ENCODE measurements at places on chromosomes 13 and 19. TPM values are rescaled to one million over a fixed set of nuclear protein-coding genes. Genes with fewer than 3 reads are reported as not detected.

Gene GADD45B
- total RNA-seq: 32.5 TPM

Gene FPR1
- total RNA-seq: not detected

Gene FGF14
- total RNA-seq: 7.8 TPM

Gene ZNF471
- 9.2 TPM for total RNA-seq

Gene ZNF383
- total RNA-seq: 9.4 TPM

Gene NKPD1
- total RNA-seq: 0.26 TPM

Gene ZNF730
- total RNA-seq: 1.0 TPM

Gene MAMSTR
- total RNA-seq: 0.99 TPM

DNA sequence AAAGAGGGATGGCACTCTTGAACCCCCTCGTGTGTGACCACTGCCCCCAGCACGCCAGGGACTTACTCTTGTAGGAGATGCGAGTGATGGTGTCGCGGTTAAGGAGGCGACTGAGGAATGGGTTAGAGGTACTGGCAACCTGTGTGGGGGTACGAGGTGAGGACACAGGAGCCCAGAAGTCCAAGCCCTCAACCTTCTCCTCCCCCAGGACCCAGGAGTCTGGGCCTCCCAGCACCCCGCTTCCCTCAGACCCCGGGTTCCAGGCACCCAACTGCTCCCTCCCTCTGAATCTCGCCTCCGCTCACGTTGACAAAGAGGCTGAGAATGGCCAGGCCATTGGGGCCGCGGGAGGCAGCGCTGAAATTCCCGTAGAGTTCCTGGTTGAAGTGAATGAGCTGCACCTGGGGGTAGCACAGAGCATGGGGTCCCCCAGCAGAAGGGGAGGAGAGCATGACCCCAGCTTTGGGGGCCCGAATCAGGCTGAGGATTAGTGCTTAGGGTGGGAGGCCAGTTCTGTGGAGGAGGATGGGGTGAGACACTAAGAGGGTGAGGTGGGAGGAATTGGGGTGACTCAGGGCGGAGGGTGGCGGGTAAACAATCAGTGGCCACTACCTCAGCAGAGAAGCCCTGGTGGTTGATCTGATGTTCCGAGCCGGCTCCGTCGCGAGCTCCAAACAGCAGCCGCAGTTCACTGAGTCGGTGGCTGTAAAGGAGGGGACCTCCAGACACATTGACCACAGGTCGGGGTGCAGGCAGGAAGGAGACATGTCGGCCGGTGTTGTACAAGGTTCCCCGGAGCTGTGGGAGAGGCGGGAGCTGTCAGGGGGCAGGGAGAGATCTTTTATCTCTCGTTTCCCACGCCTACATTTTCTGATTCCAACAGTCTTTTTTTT is 2.5 kb upstream of the DBP start:
- no peak overlapping the region for H3K4me3 ChIP-seq
- no peak overlapping the region for H3K27ac ChIP-seq
- DNase-seq: no peak
- no peaks in the 10 kb centered on the region for H3K36me3 ChIP-seq
- peaks cover 18% of the 10 kb centered on the region for H3K4me1 ChIP-seq
- no peaks in the 10 kb centered on the region for H3K27me3 ChIP-seq

DNA sequence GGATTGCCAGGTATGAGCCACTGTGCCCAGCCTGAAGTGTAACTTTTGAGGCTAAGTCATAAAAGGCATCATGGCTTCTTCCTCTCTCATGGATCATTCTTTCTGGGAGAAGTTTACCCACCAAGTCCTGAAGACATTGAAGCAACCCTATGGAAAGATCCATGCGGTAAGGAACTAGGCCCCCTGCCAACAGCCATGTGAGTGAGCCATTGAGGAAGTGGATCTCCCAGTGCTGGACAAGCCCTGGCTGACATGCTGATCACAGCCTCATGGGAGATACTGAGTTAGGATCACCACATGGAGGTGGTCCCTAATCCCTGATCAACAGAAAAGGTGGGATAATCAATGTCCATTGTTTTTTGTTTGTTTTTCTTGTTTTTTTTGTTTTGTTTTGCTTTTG is 3.3 kb upstream of the NUDT19 start:
- peaks cover 2% of the 10 kb centered on the region for H3K4me1 ChIP-seq
- H3K4me3 ChIP-seq: no peak overlapping the region
- no peaks in the 10 kb centered on the region for H3K27me3 ChIP-seq
- no peak overlapping the region for H3K27ac ChIP-seq
- no peaks in the 10 kb centered on the region for H3K36me3 ChIP-seq

DNA sequence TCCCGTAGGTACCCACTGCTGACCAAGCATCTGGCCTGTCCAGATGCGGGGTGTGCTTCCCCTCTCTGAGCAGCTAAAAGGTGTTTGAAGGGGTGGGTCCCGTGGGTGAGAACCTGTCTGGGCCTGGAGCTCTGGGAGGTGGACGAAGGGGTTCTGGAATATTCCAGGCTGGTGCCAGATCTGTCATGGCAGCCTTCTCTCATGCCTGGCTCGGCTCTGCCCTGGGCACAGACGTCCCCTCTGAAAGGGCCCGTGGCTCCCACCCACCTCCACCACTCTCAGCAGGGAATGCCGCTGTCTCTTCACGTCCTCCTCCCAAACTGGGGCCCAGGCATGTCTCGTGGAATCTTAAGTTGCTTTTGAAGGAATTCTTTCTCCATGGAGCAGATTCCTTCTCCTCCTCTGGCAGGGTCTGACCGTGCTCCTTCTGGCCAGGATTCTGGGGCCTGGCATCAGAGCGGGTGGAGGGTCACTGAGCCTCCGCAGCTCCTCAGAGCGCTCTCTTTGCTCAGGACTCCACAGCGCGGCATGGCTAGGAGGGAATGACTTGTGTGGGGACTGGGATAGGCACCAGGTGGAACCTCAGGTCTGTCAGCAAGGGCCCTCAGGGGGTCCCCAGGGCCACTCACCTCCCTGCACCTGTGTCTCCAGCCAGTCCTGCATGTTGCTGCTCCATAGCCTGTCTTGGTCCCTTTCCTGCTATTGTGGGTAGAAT is 5.9 kb upstream of the MCF2L start:
- no peaks in the 10 kb centered on the region for H3K4me1 ChIP-seq
- peaks cover 6% of the 10 kb centered on the region for H3K27me3 ChIP-seq
- H3K4me3 ChIP-seq: no peak overlapping the region
- no peaks in the 10 kb centered on the region for H3K36me3 ChIP-seq
- no peak for DNase-seq

DNA sequence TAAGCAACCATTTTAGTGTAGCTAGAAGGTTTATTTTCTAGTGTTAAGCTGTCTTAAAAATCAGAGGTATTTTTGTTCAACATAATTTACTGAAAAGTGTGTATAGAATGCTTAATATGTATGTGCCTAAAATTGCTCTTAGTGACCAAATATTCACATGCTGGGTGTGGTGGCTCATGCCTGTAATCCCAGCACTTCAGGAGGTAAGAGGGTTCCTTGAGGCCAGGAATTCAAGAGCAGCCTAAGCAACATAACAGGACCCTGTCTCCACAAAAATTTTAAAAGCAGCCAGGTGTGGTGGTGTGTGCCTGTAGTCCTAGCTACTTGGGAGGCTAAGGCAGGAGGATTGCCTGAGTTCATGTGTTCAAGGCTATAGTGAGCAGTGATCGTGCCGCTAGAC is 120.9 kb upstream of the FRY start:
- DNase-seq: no peak
- no peaks in the 10 kb centered on the region for H3K36me3 ChIP-seq
- H3K4me1 ChIP-seq: no peaks in the 10 kb centered on the region
- H3K27me3 ChIP-seq: no peaks in the 10 kb centered on the region
- no peak overlapping the region for H3K4me3 ChIP-seq

DNA sequence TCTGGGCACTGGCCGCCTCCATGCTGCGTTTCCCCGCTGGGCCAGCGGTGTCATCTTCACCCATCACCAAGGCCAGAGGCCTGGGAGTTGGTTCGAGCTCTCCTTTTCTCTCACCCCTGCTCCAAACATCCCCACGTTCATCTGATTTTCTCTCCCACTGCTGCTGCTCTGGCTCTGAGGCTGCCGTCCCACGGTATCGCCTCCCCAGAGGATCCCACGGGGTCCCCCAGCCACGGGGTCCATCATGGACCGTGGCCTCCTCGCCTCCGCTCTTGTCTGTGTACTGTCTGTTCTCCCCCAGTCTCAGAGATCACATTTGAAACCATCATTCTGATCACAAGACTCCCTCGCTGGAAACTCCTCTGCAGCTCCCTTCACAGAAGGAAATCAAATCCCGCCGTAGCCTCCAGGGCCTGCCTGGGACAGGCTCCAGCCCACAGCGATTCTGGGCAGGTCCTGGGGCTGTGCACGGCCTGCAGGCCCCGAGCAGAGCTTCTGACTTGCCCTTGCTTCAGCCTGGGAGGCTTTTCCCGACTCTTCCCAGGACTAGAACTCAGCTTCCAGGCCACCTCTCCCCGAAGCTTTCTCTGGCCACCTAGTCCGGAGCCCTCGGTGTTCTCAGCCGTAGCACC is 64.2 kb downstream of the SOX1 start:
- DNase-seq: no peak
- no peak overlapping the region for H3K27ac ChIP-seq
- no peaks in the 10 kb centered on the region for H3K4me1 ChIP-seq
- no peaks in the 10 kb centered on the region for H3K27me3 ChIP-seq
- H3K4me3 ChIP-seq: no peak overlapping the region

DNA sequence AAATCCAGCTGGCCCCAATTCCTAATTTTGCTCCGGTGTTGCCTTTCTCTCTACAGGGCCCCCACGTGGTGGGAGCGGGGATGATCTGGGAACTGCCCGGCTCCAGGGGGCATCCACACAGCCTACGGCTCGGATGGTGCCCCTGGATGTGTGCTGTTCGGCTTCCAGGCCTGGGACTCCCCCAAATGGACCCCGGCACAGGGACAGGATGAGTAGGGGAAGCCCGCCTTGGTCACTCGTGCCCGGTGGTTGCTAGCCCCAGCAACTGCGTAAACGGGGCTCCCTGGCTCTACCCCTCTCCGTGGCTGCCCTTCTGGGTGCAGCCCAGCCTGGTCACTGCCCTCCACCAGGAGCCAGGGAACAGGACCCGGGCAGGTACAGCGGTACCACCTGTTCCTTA is 111.5 kb downstream of the TEX26 start:
- DNase-seq: no peak
- no peak overlapping the region for H3K27ac ChIP-seq
- H3K27me3 ChIP-seq: no peaks in the 10 kb centered on the region
